CD4-positive, alpha-beta T cell (primary cell): ENCODE measurements at places on chromosomes 16 and 17.
A peak's percentile ranks its signal among the peaks of the same experiment; 100 is the strongest.

GRCh38 chr17:55456307-55457240 lies 34.9 kb upstream of the MMD start:
- no peak for DNase-seq

GRCh38 chr17:40854175-40854814 lies 12.7 kb downstream of the KRT12 start:
- DNase-seq = no peak

DNA sequence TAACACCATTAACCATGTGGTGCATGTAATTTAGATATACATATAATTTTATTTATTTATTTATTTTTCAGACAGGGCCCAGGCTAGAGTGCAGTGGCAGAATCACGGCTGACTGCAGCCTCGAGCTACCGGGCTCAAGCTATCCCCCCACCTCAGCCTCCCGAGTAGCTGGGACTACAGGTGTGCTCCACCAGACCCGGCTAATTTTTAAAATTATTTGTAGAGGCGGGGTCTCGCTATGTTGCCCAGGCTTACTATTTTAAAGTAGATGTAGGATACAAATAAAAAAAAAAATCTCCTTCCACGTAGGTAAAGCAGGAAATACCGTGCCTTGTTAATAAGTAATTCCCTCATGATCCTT lies 446 bp upstream of the COQ7 start:
- no peak for DNase-seq

DNA sequence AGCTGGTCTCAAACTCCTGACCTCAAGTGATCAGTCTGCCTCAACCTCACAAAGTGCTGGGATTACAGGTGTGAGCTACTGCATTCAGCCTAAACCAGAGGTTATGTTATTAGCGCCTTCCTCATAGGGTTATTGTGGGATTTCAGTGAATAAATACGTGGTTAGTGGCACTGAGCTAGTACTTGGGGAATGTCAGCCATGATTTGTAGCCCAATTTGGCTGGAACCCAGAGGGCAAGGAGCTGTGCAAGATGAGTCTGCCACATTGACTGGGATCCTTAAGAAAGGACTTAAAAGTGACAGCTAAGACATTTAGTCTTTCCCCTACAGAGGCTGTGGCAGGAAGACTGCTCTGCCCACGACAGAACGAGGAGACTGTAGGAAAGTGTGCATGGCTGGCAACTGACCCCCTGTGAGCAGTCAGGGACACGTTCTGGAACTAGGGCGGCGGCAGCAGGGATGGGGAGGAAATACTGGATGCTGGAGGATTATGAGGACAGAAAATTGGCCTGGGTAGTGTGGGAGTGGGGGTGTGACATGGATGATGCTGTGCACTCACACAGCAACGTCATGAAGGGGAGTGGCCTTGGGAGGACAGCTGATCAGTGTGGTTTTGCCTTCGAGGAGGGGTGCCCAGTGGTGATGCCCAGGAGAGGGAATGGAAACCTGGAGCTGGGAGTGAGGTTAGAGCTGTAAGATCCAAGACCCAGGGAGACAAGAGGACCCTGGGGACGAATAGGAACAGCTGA lies 14.6 kb downstream of the ATP5PD start:
- DNase-seq = peak; percentile 26

DNA sequence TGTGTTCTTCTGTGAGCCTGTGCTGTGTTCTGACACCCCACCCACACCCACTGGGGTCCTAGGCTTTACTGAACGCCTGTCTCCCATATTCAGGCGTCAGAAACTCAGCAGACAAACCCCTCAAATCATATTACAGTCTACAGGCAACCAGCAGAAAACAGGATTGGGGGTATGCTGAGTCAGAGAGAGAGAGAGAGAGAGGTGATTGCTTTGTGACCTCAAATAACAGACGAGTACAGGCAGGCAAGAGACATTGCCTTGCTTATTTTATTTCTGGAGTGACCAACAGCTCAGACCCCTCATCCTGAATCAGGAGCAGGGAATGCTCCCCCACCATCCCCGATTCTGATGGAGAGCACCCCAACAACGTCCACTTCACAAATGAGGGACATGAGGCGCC lies 473.9 kb downstream of the PMP22 start:
- DNase-seq = no peak

- no peak for DNase-seq
Measured at GRCh38 chr17:57369509-57369945, 113.2 kb downstream of the MSI2 start.

- peak; percentile 14 for DNase-seq
Measured at GRCh38 chr17:36934692-36935630, 2.3 kb upstream of the LHX1 start.
